Ammon's horn (tissue), 1 donor: ENCODE measurements at places on chromosomes 16 and 17.

- DNase-seq: no peak
These were observed 358.3 kb downstream of the SOX9 start for GRCh38 chr17:72479113-72479512.

GRCh38 chr17:6442775-6443174 is 1.5 kb upstream of the PIMREG start:
- DNase-seq: no peak

GRCh38 chr17:31687505-31688126 is 171.4 kb downstream of the COPRS start:
- no peak for DNase-seq

DNA sequence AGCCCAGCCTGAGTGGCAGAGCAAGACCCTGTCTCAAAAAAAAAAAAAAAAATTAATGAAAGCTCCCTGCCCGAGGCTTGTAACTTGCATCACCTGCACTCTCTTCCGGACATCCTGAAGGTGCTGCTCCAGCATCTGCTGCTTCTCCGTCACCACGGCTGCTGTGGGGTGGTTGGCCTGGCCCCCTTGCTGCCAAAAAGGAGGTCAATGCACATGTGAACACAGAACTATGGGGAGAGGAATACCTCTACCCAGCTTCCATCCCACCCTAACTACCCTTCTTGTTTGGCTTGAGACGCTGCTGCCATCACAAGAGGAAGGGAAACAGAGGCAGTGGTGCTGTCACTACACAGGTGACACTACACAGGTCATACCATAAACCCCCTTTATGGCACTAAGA is 49.0 kb downstream of the STAT3 start:
- DNase-seq: no peak

DNA sequence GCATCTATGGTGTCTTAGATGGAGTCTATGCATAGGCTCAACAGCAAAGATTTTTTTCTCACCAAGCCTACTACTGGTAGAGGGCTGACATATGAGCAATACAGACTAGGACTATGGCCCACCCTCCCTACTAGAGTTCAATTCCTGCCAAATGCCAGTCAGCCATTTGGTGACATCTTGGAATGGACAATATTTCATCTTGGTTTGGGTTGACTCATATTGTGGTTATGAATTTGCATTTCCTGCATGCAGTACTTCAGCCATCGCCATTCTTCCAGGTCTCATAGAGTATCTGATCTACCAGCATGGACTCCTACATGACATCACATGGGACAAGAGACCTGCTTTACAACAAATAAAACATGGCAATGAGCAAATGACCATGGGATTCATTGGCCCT is 778.1 kb upstream of the SOX9 start:
- no peak for DNase-seq

DNA sequence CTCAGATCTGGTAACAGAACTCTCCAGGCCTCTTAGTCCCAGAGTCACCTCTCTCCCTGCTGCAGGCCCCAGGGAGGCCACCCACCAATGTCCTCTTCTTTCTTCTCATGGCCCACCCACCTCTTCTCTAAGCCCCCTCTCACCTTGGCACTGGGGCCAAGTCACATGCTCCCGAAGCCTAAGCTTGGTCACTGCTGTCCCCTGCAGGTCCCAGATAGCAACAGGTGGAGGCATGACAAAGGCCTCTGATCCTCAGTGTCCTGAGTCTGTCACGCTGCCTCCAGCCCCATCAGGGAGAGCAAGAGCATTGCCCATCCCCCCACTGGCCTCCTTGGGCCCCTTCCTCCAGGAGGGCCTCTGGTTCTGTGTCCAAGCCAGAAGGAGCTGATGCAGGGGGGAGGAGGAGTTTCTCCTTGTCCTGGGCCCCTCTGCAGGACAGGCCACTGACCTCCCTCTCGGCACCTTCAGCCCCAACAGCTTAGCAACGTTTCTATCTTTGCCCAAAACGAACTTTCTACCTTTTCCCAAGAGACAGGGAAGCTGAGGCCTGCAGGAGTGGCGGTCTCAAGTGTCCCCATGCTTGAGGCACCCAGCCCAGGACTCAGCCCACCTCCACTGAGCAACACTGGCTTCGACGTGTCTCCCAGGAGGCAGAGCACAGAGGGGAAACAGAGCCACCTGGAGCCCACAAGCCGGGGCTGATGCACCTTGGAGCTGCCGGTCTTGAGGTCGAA is 8.6 kb downstream of the P2RX1 start:
- DNase-seq: no peak

- no peak for DNase-seq
These were observed 160.9 kb downstream of the SLC39A11 start for GRCh38 chr17:72931635-72932034.

- DNase-seq: no peak
These were observed 77.0 kb upstream of the TMEM132E start for GRCh38 chr17:34502426-34502825.

DNA sequence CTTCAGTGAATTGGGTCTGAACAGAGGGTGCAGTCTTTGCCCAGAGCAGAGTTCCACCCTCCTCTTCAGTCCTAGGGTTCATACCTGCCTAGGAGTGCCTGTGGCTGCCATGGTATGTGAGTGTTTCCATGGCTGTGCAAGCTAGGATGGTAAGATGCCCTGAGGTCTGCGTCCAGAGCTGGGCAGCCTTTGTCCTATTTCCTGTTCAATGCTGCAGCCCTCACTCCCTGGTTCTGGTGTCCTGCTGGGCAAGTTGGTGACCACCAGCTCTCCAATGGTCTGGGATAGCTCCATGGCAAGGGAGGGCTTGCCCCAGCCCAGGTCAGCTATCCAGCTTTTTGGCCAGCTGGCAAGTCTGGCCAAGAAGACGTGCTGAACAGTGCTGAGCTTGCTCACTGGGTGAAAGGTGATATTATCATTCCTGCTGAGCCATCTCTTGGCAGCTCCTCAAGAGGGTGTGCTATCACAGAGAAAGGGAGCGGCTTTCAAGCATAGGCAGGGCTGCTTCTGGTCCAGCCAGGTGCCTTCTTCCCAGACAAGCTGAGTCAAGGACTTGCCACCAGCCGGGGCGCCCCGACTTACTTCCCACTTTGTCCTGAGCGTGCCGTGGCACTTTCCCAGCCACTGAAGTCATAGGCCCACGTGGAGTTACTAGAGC is 13.0 kb upstream of the NFATC3 start:
- DNase-seq: no peak

DNA sequence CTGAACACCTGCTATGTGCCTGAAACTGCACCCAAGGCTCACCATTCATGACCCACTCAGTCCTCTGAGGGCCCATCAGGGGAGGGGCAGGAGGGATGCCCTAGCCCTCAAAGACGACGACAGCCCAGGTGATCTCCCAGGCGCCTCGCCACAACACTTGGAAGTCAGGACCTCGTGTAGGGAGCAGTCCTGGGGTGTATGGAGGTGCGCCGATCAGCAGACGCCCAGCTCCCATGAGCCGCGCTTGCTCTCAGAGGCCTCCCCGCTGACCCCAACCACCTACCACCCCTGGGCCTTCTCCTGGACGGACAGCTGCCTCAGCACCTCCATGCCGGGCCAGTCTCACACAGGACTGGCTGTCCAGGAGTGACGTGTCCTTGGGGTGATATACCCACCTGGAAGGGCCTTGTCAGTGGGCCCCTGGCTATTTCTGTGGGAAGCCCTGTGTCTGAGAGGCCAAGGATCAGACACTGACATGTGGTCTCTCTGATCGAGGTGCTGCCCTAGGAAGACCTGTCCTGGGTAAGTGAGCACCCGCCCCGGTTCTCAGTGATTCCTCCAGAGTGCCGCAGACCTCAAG is 26.7 kb downstream of the KDM8 start:
- no peak for DNase-seq

- DNase-seq: no peak
These were observed 178.3 kb downstream of the CDK5R1 start for GRCh38 chr17:32664936-32665583.

DNA sequence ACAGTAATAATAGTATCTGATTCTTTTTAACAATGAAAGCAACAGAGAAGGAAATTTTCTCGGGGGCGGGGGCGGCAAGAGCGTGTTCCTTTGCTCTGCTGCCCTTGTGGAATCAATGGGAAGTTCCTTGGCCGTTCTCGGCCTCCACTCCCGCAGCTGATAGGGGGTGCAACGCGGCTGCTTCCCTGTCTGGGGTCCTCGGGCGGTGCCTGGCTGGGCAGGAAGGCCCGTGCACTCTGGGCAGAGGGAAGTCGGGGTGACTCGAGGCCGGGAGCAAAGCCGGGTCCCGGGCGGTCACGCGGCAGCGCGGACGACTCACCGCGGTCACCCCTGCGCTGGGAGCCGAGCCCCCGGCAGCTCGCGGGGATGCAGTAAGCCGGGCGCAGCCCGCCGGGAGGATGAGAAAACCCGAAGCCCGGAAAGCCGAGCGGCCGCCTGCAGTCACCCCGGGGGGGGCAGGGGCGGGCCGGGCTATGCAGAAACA is 2.5 kb downstream of the TUBB3 start:
- DNase-seq: no peak

- DNase-seq: no peak
These were observed 45.7 kb downstream of the VAT1L start for GRCh38 chr16:77833921-77834634.

DNA sequence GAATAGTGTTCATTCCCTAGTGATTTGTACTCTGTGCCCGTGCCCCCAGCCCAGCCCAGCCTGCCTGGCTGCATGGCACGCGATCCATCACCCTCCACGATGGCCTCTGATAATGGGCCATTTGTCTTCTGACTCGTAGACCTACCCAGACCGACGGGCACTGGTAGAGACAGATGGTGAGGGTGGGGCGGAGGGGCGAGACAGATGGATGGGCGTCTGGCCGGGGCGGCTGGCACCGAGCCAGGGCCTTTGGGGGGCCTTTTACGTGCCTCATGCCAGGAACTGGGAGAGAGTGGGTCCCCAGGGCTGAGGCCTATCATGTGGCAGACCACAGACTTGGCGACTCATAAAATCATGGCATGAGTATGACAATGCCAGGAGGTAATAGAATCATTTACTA is 25.4 kb downstream of the CRHR1 start:
- DNase-seq: no peak

DNA sequence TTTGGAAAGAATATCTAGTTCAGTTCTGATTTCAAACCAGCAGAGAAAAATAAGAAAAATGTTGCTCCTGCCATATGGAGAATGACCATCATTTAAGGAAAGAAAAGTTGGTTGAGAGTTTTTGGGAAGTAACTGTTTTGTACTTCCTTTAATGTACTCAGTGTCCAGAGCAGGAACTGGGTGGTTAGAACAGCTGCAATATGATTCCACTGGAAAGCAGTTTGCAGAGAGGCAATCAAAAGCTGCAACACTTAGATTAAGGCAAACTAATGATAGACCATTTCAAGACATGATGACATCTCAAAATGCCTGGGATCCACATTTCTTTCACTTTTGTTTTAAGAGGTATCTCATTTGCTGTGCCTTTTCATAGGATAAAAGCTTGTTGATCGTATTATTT is 313.3 kb upstream of the HSBP1 start:
- DNase-seq: no peak

GRCh38 chr17:38326996-38327792 is 16.6 kb downstream of the GPR179 start:
- peak; percentile 78 for DNase-seq

- DNase-seq: no peak
These were observed 17.4 kb upstream of the MPRIP start for GRCh38 chr17:17024778-17025300.

GRCh38 chr16:50991006-50991405 is 160.1 kb downstream of the SALL1 start:
- no peak for DNase-seq

DNA sequence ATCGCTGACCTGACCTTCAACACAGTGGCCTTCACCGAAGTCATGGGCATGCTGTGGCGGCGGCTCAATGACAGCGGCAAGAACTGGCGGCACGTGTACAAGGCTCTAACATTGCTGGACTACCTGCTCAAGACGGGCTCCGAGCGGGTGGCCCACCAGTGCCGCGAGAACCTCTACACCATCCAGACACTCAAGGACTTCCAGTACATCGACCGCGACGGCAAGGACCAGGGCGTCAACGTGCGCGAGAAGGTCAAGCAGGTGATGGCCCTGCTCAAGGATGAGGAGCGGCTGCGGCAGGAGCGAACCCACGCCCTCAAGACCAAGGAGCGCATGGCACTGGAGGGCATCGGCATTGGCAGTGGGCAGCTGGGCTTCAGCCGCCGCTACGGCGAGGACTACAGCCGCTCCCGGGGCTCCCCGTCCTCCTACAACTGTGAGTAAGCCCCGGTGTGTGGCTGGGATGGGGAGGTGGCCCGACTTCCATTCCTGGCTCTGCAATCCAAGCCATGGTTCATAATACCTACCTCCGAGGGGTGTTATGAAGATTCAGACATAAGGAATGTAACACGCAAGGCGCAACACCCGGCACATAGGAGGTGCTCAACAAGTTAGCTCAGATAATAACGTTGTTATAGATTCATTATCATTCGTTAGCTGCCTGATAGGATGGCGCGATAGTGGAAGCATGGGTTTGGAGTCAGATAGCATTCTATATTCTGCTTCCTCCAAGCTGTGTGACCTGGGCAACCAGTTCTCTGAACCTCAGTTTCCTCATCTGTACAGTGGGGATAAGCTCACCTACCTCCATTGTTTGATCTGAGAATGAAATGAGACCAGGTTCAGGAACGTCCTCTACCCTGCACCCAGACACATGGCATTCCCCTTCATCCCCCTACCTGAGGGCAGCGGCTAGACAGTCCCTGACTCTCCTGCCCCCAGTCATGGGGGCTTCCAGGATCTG is 4.4 kb downstream of the EPN3 start:
- no peak for DNase-seq

DNA sequence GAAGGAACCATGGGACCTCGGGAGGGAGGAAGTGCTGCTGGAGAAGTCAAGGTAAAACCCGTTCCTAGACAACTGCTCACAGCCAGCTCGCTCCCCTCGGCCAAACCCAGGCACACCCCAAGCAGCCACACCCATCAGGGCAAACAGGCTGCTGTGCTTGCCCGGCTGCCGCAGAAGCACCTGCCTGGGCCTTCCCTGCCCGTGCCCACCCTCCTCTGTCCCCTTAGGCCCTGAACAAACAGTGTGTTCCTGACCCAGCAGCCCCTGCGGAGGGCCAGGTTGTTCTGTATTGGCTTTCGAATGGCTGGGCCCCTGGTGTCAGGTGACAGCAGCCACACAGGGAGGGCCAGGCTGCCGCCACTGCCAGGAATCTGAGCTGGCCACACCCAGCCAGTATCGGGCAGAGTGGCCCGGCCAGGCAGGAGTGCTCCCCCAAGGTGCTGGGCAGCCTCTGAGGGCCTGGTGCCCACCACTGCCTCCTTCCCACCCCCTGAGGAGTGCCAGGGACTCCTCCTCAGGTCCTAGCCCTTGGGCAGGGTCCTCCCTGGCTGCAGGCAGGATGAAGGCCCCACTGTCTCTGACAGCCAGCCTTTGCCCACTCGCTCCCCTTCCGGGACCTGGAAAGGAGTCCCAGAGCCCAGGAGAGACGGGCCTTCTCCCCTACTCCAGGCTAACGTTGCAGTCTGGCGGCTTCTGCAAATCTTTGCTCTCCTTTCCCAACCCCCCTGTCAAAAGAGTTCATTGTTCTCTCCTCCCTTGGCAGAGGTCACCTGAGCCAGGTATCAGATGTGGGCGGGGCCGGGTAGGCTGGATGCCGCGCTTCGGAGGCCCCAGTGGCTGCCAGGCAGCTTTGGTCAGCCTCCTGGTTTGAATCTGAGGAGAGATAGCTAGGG is 24.0 kb downstream of the LLGL2 start:
- DNase-seq: no peak

GRCh38 chr16:46733319-46733830 is 14.8 kb downstream of the MYLK3 start:
- no peak for DNase-seq

- no peak for DNase-seq
These were observed 155.8 kb downstream of the SNX29 start for GRCh38 chr16:12132290-12132689.

GRCh38 chr17:17186051-17186450 is 20.1 kb downstream of the PLD6 start:
- DNase-seq: no peak
